Hematopoietic multipotent progenitor cell treated with erythropoietin and hydrocortisone succinate and interleukin-3 and kit ligand, for 6 days (in vitro differentiated cells): ENCODE measurements at places on chromosomes 13 and 19.

GRCh38 chr19:8261347-8261746 is 46.8 kb downstream of the CD320 start:
- no peak for DNase-seq

DNA sequence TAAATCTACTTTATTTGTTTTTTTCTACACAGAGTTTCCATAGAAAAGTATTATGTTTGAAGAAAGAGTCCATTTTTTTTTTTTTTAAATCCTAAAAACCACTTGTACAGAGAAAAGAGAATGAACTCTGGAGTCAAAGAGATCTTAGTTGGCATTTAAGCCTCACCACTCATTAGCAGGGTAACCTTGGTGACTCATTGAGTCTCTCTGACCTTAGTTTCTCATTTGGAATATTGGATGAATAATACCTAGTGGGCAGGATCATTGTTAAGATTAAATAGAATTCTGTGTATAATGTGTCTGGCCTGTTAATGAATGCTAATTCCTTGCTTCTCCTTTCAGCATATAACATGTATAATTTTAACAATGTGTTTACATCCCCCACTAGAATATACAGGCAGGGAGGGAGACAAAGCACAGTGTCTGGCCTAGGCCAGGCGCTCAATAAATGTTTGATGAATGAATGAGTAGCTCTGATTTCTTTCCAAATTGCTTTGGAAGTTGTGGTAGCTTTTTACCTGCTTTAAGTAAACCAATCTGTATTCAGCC is 48.7 kb upstream of the MYCBP2 start:
- no peak for DNase-seq

GRCh38 chr13:55214841-55215345 is 1925.8 kb upstream of the PRR20A start:
- no peak for DNase-seq

- DNase-seq, result no peak
Measured at GRCh38 chr19:10137751-10138682, 18.3 kb upstream of the EIF3G start.

GRCh38 chr13:49450105-49450819 is 6.2 kb downstream of the SETDB2 start:
- DNase-seq, result peak; percentile 33

- DNase-seq, result peak; percentile 91
Measured at GRCh38 chr19:3184847-3185460, 776 bp upstream of the NCLN start.

DNA sequence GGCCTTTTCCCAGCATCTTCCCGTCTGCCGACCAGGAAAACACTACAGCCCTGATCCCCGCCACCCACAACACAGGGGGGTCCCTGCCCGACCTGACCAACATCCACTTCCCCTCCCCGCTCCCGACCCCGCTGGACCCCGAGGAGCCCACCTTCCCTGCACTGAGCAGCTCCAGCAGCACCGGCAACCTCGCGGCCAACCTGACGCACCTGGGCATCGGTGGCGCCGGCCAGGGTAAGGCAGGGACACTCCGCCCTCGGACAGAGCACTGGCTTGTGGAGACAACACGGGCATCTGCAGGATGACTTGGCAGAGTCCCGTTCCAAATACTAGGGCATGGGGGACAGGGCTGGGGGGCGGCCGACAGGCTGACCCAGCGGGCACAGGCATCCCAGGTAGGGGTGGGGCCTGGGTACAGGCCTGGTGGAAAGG is 31.1 kb downstream of the COMP start:
- no peak for DNase-seq

DNA sequence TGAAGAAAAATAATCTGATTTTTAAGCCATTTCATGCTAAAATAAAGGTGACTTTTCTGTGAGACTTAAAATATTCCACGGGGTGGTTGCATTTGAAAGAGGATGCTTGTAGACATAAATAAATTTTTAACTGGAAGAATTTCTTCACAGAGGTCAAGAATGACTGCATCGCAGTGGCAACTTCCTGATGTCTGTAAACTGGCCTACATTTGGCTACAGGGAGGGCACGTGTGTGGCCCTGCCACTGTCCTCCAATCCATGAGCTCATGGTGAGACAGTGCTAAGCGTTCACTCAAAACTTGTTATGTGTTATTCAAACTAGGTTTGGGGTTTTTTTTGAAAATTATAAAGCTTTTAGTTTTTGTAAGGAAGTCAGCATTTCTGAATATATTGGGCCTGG is 1089.3 kb downstream of the EFNB2 start:
- DNase-seq, result no peak

- no peak for DNase-seq
Measured at GRCh38 chr19:18610556-18611326, 1.9 kb upstream of the TMEM59L start.

DNA sequence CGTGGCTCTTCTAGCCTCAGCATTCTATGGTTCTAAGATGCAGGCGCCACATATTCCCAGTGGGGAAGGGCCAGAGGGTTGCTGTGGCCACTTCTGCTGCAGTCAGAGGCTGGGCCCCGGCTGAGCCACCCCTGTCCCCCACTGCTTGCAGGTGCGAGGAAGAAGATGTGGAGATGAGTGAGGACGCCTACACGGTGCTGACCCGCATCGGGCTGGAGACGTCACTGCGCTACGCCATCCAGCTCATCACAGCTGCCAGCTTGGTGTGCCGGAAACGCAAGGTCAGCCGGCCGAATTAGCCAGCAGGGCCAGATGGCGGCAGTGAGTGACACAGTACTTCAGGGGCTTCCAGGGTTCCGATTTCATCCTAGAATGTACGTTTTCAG is 2.0 kb downstream of the LHB start:
- no peak for DNase-seq

DNA sequence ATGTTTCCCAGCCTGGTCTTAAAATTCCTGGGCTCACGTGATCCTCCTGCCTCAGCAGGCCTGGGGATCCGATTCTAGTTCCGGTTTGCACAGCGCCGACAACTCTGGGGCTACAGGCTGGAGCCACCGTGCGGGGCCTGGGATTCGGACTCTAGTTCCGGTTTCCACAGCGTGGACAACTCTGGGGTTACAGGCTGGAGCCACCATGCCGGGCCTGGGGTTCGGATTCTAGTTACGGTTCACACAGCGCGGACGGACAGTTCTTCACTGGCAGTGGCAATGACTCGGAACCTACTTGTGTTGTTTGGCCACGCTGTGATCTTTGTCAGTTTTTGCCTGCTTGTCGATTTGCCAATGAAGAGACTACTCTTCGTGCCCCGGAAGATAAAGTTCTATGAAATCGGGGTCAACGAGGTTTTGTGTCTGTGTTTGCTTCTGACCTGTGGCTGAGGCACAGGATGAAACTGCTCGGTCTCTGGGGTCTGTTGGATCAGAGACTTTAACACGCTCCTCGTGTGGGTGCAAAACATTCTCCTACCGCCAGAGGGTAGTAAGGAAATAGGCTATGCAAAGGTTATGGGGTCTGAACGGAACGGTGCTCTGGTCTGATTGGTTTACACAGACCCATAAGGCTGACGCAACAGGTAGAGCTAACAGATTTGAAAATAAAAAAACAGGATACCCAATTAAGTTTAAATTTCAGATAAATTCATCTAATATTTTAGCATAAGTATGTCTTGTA is 12.1 kb upstream of the ZSCAN1 start:
- DNase-seq, result peak; percentile 68

DNA sequence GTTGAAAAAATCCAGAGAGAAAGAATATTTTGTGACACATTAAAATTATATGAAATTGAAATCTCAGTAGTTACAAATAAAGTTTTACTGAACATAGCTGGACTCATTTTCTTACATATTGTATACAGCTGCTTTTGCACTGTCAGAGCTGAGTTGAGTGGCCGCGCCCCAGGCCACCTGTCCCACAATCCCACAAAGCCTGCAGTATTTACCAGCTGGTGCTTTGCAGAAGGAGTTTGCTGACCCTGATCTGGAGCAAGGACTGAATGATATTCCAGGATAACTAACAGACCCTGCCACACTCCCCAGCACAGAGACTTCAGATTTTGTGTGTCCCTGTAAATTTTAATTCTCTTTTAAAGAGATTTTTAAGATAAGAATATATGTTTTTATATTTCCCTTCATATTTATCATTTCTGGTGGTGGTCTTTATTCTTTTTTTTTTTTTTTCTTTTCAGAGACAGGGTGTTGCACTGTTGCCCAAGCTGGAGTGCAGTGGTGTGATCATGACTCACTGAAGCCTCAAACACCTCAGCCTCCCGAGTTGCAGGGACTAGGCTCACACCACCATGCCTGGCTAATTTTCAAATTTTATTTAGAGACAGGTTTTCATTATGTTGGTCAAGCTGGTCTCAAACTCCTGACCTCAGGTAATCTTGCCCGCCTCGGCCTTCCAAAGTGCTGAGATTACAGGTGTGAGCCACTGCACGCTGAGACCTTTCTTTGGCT is 48.5 kb downstream of the TDRD12 start:
- no peak for DNase-seq

- DNase-seq, result peak; percentile 30
Measured at GRCh38 chr19:50551715-50552187, 16.5 kb downstream of the LRRC4B start.

- DNase-seq, result no peak
Measured at GRCh38 chr13:81916461-81916860, 1575.5 kb upstream of the SPRY2 start.

DNA sequence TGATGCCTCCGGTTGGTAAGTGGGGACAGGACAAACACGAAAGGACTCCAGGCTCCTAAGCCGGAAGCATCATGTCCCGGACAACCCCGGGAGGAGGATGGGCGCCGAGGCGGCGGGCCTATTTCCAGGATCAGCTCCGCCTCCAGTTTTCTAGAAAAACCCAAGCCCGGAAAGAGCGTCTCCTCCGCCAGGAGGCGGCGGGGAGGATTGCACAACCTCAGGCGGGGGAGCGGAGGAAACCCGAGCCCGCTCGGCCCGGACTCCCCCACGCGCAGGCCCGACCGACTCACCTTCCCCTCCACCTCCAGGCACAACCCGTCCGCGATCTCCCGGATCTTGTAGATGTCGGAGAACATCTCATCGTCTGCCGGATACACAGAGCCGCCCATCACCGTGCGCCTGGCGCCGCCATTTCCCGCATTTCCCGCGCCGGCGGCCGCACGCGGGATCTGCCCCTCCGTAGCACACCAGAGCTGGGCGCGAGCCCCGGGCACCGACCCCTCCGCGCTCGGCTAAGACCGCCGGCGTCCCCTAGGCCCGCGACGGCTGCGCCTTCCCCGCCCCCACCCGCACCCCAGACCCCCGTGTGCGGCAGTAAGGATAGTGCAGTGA is 455 bp downstream of the TPT1 start:
- DNase-seq, result peak; percentile 91

GRCh38 chr19:38400361-38400760 is 2.5 kb upstream of the FAM98C start:
- no peak for DNase-seq

- DNase-seq, result no peak
Measured at GRCh38 chr13:22076658-22077057, 405.8 kb downstream of the FGF9 start.

DNA sequence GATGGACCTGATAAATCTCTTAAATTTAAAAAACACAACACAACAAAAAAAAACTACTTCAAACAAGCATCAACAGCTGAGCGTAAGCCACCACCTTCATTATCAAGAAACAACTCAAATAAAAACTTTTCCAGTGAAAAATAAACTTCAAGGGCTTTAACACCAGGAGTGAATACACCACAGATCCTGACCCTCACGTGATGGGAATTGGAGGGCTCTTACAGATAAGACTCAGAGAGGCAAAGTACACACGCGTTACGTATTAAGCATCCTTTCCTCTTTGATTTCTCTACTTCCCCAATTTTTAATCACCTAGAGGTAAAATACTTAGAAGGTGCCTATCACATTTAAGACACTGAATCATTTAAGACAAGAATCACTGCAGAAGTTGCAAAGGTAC is 573 bp upstream of the STARD13 start:
- DNase-seq, result peak; percentile 7

GRCh38 chr13:25135896-25136295 is 36.2 kb downstream of the AMER2 start:
- DNase-seq, result no peak

- DNase-seq, result no peak
Measured at GRCh38 chr13:111186305-111186935, 71.3 kb downstream of the ARHGEF7 start.

DNA sequence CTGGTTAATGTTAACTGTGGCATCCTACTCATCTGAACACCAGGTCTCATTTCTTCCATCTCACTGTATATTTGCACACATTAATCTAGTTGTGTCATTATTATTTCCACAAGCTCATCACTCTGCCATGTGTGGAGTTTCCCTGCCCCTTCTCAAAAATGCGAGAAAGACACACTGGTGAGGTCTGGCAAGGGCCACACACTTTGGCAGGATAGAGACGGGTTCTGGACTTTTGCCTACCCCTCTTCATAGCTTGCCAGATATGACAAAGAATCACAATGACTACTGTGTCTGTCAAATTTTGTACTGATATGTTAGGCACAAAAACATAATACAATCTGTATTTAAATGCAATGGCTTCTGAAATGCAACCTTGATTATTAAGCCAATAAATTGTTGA is 12.9 kb downstream of the GPR12 start:
- no peak for DNase-seq

DNA sequence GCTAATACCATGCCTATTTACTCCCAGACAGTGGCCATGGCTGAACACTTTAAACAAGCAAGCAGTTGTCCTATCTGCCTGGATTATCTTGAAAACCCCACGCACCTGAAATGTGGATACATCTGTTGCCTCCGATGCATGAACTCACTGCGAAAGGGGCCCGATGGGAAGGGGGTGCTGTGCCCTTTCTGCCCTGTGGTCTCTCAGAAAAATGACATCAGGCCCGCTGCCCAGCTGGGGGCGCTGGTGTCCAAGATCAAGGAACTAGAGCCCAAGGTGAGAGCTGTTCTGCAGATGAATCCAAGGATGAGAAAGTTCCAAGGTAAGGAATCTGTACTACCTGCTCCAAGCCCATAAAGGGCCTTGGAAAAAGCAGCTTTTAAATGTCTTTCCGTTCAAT is 8.6 kb downstream of the RFPL4AL1 start:
- peak; percentile 17 for DNase-seq

DNA sequence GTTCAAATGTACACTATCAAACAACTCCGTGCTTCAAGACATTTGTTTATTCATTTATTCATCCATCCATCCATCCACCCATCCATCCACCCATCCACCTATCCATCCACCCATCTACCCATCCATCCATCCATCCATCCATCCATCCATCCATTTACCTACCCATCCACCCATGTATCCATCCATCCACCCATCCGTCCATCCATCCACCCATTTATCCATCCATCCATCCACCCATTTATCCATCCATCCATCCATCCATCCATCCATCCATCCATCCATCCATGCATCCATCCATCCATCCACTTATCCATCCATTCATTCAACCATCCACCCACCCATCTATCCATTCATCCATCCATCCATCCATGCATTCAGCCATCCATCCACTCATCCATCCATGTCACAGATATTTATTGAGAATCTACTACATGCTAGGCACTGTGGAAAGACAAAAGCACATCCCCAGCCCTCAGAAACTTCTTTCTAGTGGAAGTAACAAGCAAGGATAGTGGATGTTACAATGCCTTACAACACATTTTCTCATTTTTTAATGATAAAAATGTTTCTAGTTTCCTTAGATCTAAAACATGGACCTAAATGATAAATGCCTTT is 237.6 kb downstream of the ZNF536 start:
- DNase-seq, result no peak
